ENCODE measurements at places on chromosomes 11 and 22. TPM values are rescaled to one million over a fixed set of nuclear protein-coding genes. Genes with fewer than 3 reads are reported as not detected.

- H3K27me3 ChIP-seq: peaks cover 5% of the 10 kb centered on the region
Measured at GRCh38 chr11:126133901-126134300, 71.2 kb upstream of the CDON start.

DNA sequence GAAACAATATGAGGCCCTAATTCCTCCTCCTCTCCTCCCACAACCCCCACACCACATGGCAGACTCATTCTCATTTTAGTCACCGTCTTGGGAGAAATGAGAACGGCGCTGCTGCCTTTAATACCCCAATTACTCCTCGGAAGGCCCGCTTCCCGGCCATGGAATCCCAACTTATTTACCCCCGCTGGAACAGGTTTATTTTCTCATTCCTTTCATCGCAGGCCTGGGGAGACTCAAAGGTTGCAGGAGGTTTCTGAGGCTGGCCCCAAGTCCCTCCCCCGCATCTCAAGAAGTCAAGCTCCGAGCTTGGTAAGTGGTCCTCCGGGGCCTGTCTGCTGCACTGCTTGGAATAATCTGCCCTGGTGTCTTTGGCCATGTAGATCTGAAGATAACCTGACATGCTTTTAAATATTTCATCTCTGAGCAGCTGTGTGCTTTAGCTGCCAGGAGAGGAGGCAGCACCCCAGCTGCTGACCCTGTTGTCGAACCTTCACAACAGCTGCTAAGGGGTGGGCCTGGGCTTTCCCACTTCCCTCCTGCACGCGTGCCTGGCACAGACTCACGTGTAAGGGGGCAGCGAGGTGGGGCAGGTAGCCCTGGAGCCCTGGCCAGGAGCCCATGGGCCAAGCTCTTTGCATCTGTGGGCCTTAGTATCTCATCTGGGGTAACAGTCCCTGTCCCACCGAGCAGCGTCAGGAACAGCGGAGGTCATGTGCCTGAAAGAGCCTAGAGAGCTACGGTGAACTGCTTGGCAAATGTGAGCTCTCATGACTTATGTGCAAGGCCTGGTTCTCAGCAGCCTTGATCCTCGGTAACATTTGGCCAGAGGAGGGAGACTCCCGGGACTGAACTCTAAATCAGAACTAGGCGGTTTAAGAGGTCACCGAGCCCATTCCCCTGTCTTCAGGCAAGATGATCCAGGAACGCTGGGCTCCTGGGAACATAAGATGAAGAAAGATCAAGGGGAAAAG is 164.6 kb downstream of the ST3GAL4 start:
- no peaks in the 10 kb centered on the region for H3K36me3 ChIP-seq
- H3K27me3 ChIP-seq: peaks cover 18% of the 10 kb centered on the region
- H3K27ac ChIP-seq: no peak overlapping the region
- no peak for DNase-seq
- no peak overlapping the region for H3K4me3 ChIP-seq

DNA sequence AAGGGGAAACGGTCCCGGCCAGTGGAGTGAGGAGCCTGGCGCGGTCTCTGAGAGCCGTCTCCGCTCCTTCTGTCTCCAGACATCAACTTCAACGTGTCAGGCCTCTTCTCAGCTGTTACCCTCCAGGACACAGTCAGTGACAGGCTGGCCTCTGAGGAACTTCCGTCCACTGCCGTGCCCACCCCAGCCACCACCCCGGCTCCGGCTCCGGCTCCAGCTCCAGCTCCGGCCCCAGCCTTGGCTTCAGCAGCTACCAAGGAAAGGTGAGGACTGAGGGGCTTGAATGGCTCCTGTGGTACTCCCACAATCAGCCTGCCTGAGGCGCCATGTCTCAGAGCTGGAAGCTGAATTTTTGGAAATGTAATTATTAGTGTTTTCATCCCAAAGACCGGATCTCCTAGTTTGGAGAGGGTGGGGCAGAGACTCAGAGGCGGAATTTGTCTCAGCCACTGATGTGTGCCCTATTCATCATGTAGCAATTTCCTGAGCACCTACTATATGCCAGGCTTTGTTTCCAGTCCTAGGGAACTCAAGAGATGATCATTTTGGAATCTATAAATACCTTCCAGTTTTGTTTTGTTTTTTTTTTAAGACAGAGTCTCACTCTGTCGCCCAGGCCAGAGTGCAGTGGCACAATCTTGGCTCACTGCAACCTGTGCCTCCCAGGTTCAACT is 7.9 kb upstream of the PDXP start:
- no peaks in the 10 kb centered on the region for H3K27me3 ChIP-seq
- no peak overlapping the region for H3K27ac ChIP-seq
- DNase-seq: no peak

GRCh38 chr11:79439410-79439885 is 1.4 kb downstream of the TENM4 start:
- no peaks in the 10 kb centered on the region for H3K36me3 ChIP-seq
- H3K27me3 ChIP-seq: peaks cover 87% of the 10 kb centered on the region
- DNase-seq: no peak
- peaks cover 21% of the 10 kb centered on the region for H3K4me1 ChIP-seq
- peak overlapping the region; percentile 25 for H3K4me3 ChIP-seq

DNA sequence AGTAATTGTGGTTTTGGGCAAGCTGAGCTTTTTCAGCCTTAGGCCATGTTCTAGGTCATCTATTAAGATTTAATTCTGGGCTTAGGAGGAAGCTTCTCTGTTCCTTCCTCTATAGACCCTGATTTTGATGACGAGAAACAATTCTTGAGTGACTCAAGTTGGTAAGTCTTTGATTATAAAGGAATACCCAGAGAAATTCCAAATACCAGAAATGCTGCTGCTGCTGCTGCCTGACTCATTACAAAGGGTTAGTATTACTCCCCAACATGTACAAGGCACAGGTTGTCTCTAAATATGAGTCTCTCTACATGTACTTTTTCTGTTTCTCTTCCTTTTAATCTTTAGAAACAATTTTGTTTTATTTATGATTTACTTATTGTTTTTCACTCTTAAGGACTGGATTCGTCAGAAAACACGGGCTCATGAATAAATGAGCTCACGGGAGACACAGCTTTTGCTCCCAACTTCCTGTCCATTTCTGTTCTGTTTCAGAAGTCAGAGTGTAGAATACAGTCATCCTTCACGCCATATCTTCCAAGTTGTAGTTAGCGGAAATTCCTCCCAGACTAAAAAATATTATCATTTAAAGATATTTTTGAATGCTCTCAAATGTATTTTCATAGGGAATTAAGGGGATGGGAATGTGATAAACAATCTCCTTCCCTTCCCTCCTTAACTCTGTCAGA is 31.8 kb upstream of the RBMXL2 start:
- no peak overlapping the region for H3K4me3 ChIP-seq
- H3K27me3 ChIP-seq: no peaks in the 10 kb centered on the region
- H3K36me3 ChIP-seq: no peaks in the 10 kb centered on the region
- H3K27ac ChIP-seq: no peak overlapping the region

GRCh38 chr22:33793475-33793874 is 126.8 kb downstream of the LARGE1 start:
- DNase-seq: no peak
- no peaks in the 10 kb centered on the region for H3K4me1 ChIP-seq
- H3K4me3 ChIP-seq: no peak overlapping the region
- peak overlapping the region; percentile 17 for H3K27ac ChIP-seq
- no peaks in the 10 kb centered on the region for H3K36me3 ChIP-seq

GRCh38 chr11:111606986-111607385 is 4.7 kb downstream of the SIK2 start:
- no peaks in the 10 kb centered on the region for H3K27me3 ChIP-seq
- no peak overlapping the region for H3K27ac ChIP-seq
- no peak overlapping the region for H3K4me3 ChIP-seq

GRCh38 chr22:36413022-36413775 is 25.4 kb upstream of the MYH9 start:
- no peak for DNase-seq
- H3K4me3 ChIP-seq: no peak overlapping the region
- H3K27ac ChIP-seq: no peak overlapping the region
- H3K27me3 ChIP-seq: no peaks in the 10 kb centered on the region
- H3K4me1 ChIP-seq: peaks cover 28% of the 10 kb centered on the region

DNA sequence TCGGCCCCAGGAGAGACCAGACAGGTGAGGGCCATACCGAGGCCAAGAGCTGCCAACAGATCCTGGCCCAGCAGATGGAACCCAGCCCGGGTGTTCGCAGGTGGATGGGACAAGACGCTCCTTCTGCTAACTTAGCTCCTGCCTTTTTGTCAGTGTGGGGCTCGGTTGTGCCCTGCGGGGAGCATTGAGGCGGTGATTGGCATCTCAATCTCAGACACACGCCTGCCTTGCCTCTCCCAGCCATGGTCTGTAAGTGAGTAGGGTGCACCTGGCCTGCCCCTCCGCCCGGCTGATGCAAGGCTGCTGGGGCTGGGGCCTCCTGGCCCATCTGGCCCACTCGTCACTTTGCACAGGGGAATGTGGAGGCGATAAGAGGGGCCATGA is 350.1 kb downstream of the TBC1D22A start:
- no peak overlapping the region for H3K27ac ChIP-seq
- no peak overlapping the region for H3K4me3 ChIP-seq
- no peak for DNase-seq
- no peaks in the 10 kb centered on the region for H3K27me3 ChIP-seq
- H3K36me3 ChIP-seq: peaks cover 10% of the 10 kb centered on the region

GRCh38 chr11:88293931-88294330 is 43.6 kb downstream of the CTSC start:
- no peak for DNase-seq
- H3K4me3 ChIP-seq: no peak overlapping the region
- peaks cover 5% of the 10 kb centered on the region for H3K4me1 ChIP-seq
- no peak overlapping the region for H3K27ac ChIP-seq
- H3K27me3 ChIP-seq: no peaks in the 10 kb centered on the region

DNA sequence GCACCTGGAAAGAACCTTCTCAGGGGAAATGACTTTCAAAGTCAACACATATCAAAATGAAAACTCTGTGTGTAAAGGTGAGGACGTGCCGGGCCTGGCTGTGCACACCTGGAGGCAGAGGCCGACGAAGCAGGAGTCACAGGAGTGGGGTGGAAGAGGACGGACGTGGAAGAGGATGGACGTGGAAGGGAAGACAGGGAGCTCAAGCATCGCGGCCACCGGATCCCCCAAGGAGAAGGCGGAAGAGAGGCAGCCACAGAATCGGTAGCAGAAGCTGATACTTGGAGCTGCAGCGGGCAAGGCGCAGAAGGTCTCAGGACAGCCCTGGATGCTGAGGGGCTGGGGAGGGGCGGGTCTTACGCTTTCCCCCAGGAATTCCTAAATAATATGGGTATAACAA is 519.8 kb downstream of the BRD1 start:
- H3K4me3 ChIP-seq: no peak overlapping the region
- no peaks in the 10 kb centered on the region for H3K27me3 ChIP-seq
- DNase-seq: no peak
- H3K36me3 ChIP-seq: no peaks in the 10 kb centered on the region
- no peaks in the 10 kb centered on the region for H3K4me1 ChIP-seq

DNA sequence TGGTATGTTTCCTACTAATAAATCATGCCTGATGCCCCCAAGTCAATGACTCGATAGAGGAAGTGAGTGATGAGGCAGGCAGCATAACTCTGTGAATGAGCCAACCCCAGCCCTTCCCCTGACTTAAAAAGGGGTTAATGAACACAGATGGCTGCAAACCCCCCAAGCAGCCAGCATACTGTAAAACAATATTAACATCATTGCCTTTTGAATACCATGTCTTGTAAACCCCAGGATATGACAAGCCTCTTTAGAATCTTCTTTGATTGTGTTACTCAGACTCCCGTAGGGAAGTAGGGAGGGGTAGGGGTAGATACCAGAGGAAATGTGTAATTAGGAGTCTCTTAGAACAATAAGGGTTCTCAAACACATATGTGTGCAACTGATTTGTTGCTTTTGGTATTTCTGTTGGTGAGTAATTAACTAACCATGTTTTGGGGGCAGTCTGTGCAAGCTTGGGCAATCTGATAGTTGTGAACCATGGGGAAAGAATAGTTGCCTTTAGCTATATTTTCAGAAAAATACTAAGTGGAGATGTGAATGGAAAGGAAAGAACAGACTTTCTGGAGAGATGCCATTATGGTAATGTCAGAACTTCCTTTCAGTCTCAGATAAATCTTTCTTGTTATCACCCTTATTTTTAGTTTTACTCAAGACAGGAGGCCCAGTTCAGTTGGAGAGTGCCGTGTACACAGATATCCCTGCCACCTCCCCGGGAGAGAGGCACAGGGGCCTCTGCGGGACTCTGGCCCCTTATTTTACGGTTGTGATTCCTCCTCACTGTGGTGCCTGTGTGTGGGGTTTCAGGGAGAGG is 701.8 kb downstream of the NTM start:
- no peaks in the 10 kb centered on the region for H3K36me3 ChIP-seq
- no peak overlapping the region for H3K27ac ChIP-seq
- no peak overlapping the region for H3K4me3 ChIP-seq
- peaks cover 7% of the 10 kb centered on the region for H3K4me1 ChIP-seq
- DNase-seq: no peak

- peaks cover 10% of the 10 kb centered on the region for H3K36me3 ChIP-seq
- H3K27ac ChIP-seq: no peak within 1 kb of the TSS
- peaks cover 8% of the 10 kb centered on the region for H3K4me1 ChIP-seq
- DNase-seq: no peak
- H3K27me3 ChIP-seq: no peaks in the 10 kb centered on the region
Measured at GRCh38 chr22:21632237-21632895, at the start of gene CCDC116. Gene CCDC116, plus strand, starts transcription at chr22:21632760. Its CDS starts 422 bp downstream, at chr22:21633182.

DNA sequence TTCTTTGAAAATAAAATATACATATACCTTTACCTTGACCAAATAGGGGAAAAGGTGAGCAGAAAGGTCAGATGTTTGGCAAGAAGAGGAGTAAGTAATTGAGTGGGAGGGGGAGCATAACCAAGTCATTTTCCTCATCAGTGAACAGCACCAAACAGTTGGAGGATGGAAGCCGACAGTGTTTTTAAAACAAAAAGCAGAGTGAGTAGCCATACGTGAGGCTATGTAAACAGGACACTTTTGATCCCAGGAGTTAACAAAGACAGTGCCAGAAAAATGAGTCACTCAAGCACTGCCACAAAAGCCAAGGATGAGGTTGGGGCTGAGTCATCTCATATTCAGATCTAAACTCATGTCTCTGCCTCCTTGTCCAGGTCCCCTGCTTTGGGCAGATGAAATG is 734.7 kb downstream of the KCNA4 start:
- no peak overlapping the region for H3K27ac ChIP-seq
- H3K27me3 ChIP-seq: no peaks in the 10 kb centered on the region
- H3K4me3 ChIP-seq: no peak overlapping the region
- H3K36me3 ChIP-seq: no peaks in the 10 kb centered on the region
- H3K4me1 ChIP-seq: no peaks in the 10 kb centered on the region
- DNase-seq: no peak

- H3K27me3 ChIP-seq: no peaks in the 10 kb centered on the region
- H3K36me3 ChIP-seq: peaks cover 52% of the 10 kb centered on the region
- H3K4me1 ChIP-seq: peaks cover 14% of the 10 kb centered on the region
- no peak for DNase-seq
Measured at GRCh38 chr22:37918580-37919270, 12.6 kb downstream of the MICALL1 start.

The OR4D9 gene
- polyA plus RNA-seq: not detected

The KREMEN1 gene
- polyA plus RNA-seq: 26.3 TPM

The TENM4 gene
- polyA plus RNA-seq: 2.1 TPM

The FAM83F gene
- polyA plus RNA-seq: 10.7 TPM

The FGF3 gene
- polyA plus RNA-seq: not detected

The WNT7B gene
- 0.33 TPM for polyA plus RNA-seq

The LDLRAD3 gene
- 11.1 TPM for polyA plus RNA-seq

The CLMP gene
- polyA plus RNA-seq: 17.5 TPM

Data from large intestine (tissue), 12 donors.